ENCODE measurements at places on chromosomes 6 and 20. TPM values are rescaled to one million over a fixed set of nuclear protein-coding genes. Genes with fewer than 3 reads are reported as not detected.

Gene GMDS
- 10.9 TPM for total RNA-seq

Gene CLPSL2
- not detected for total RNA-seq

Gene TFEB
- total RNA-seq: 7.4 TPM

Gene BNIP5
- total RNA-seq: not detected

Gene SLC17A3
- not detected for total RNA-seq

Gene LHFPL5
- not detected for total RNA-seq

Gene HLA-A
- 755 TPM for total RNA-seq

Gene HEY2
- total RNA-seq: not detected

Gene BMP6
- total RNA-seq: 1.2 TPM

Gene PDE7B
- total RNA-seq: 5.0 TPM

Gene SOX18
- total RNA-seq: 0.13 TPM

Gene NOX3
- not detected for total RNA-seq

Gene CBLN4
- total RNA-seq: not detected

Gene POM121L2
- total RNA-seq: not detected

Gene GATA5
- not detected for total RNA-seq

Gene CPNE5
- total RNA-seq: not detected

Gene RFX6
- not detected for total RNA-seq

Gene METTL24
- not detected for total RNA-seq

Gene GSTA2
- not detected for total RNA-seq

Gene SNAI1
- total RNA-seq: 12.4 TPM

Gene TCF15
- not detected for total RNA-seq

Gene RAET1E
- total RNA-seq: not detected

Gene MDFI
- total RNA-seq: 123 TPM

Gene TGM3
- not detected for total RNA-seq

Gene TCP11
- total RNA-seq: not detected

Gene MYCT1
- total RNA-seq: 0.48 TPM

All from epithelial cell of alveolus of lung (primary cell).